Activated naive CD8-positive, alpha-beta T cell treated with anti-CD3 and anti-CD28 coated beads, Interleukin-2, amount 50 U/mL, for 16 hours (primary cell): ENCODE measurements at places on chromosomes 2 and 18.

- DNase-seq = no peak
These were observed 82.2 kb downstream of the CHRNA1 start for GRCh38 chr2:174682007-174682577.

DNA sequence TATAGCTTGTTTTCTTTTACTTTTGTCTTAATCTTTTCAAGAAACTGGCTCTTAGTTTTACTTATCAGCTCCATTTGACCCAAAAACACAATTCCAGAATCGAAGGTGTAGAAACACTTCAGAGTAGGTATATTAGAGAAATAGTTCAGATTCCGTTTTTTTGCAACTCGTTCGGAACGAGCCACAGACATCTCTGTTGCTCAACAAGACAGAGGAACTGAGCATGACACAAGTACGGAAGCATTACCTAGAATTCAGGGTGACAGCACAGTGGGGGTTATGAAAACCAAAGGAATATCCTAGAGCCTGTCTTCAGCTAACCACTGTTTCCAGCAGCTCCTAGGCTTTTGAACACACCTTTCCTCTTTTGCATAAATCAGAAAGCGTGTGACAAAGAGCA is 5.0 kb downstream of the HRH4 start:
- DNase-seq = no peak

GRCh38 chr2:31282634-31283033 is 48.7 kb downstream of the EHD3 start:
- no peak for DNase-seq

DNA sequence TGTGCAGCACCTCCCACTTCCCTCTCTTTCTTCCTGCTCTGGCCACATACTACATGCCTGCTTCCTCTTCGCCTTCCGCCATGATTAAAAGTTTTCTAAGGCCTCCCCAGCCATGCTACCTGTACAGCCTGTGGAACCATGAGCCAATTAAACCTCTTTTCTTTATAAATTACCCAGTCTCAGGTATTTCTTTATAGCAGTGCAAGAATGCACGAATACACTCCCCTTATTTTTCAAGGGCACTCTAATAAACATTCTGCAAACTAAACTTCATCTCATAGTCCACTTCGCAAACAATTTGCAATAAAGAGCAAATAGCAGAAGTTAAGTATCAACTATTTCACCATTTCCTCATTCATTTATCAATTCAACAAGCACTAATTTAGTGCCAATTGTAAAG is 351.3 kb downstream of the PID1 start:
- no peak for DNase-seq

- no peak for DNase-seq
These were observed 256.0 kb downstream of the TNS1 start for GRCh38 chr2:217746808-217747207.

DNA sequence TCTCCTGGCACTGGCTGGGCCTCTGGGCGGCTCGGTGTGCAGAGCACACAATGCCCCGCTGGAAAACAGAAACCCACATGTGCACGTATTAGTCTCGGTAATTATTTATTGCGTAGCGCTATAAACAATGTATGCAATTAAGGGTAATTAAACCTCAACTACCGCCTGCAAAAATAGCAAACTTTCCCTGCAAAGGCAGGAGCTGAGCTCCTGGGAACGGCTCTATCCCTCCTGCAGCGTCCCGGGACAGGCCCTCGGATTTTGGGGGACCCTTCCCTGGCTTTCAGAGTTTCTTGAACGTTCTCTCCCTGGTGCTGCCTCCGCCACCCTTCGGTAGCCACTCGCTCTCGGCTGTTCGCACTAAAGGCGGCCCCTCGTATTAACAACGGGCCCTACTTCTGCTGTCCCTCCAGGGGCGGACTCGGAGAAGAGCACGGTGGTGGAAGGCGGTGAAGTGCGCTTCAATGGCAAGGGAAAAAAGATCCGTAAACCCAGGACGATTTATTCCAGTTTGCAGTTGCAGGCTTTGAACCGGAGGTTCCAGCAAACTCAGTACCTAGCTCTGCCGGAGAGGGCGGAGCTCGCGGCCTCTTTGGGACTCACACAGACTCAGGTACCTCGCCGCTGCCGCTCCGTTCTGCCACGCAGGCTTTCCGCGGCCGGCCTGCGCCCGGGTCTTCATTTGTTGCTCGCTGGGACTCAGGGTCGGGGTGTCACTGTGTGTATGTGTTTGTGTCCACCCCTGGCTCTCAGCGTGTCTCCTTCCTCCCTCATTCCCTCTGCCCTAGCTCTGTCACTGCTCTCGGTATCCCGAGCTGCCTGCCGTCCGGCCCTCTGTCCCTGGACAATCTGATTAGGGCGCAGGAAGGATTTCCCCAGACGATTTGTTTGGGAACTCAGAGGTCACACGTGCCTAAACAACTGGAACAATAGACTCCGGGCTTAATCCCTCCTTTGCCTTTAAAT is 1.2 kb downstream of the DLX1 start:
- no peak for DNase-seq

GRCh38 chr2:114123925-114124324 is 234.0 kb downstream of the ACTR3 start:
- DNase-seq = no peak

- DNase-seq = no peak
These were observed 90.3 kb downstream of the COX7A2L start for GRCh38 chr2:42270757-42271156.

DNA sequence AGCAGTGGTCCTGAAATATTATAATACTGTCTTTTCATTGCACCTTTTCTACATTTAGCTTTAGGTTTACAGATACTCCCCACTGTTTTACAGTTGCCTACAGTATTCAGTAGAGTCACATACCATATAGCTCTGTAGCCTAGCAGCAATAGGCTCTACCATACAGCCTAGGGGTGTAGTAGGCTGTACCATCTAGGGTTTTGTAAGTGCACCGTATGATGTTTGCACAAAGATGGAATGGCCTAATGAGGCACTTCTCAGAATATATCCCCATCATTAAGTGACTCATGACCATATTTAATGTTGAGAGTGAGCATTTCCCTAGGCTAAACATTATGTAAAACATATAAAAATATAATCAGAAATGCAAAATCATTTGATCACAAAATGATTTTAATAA is 511.3 kb upstream of the RAB12 start:
- DNase-seq = no peak

DNA sequence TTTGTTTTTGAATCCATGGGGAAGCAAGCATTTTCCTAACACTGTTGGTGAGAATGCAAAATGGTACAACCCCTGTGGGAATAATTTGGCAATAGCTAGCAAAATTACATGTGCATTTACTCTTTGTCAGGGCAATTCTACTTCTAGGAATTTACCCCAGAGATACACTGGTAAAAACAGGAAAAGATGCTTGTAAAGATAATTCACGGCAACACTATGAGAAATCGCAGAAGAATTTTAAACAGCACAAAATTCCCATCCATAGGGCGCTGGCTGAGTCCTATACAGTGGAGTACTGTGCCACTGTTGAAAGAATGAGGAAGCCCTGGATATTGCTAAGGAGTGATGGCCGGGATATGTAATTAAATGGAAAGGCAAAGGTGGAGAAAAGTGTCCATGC is 75.8 kb downstream of the DGKD start:
- no peak for DNase-seq

GRCh38 chr2:186544255-186544675 is 45.6 kb upstream of the ITGAV start:
- DNase-seq = no peak

GRCh38 chr2:71524476-71524875 is 71.1 kb downstream of the DYSF start:
- no peak for DNase-seq

DNA sequence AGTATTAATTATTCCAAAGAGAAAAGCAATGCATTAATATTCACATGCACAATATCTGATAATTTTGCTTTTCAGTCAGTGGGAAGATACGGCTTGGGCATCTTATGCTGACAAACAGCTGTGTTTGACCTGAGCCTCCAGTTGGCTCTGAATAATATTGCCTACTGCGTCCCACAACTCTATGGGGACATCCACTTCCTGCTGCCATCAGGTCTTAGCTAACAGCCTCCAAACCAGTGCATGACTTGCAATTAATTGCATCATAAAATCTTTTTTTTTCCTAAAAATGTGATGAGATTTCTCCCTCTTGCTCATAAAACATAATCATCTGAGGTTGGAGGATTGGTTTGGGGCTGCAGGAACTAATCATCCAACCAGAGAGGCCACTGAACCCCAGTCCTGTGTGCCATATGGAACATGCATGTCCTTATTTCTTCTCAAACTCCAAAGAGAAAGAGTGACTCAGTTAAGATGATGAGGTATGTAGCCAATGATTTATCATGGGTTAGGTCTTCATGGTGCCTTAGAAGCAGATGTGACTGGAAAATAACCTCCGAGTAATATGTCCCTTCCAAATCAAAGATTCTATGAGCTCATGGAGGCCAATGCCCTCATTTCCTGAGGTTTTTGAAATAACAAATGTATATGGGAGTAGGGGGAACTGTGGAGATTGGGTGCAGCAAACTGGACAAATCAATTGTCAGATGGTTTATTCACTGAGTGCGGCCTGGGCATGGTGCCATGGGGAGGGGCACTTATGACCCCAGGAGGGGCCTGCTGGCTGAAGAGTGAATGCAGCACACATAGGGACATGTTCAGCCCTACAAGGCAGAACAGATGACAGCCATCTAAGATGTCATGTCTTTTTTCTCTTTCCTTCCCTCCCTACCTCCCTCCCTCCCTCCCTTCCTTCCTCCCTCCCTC is 39.4 kb downstream of the EDAR start:
- DNase-seq = no peak
